ENCODE measurements at places on chromosomes 13 and 19.
A peak's percentile ranks its signal among the peaks of the same experiment; 100 is the strongest.

GRCh38 chr13:100680131-100680530 is 5.5 kb upstream of the TMTC4 start:
- DNase-seq = no peak

- DNase-seq = no peak
These were observed 932 bp downstream of the FAM83E start for GRCh38 chr19:48613852-48614435.

- DNase-seq = no peak
These were observed 1.1 kb downstream of the ZNF625 start for GRCh38 chr19:12155324-12155860.

DNA sequence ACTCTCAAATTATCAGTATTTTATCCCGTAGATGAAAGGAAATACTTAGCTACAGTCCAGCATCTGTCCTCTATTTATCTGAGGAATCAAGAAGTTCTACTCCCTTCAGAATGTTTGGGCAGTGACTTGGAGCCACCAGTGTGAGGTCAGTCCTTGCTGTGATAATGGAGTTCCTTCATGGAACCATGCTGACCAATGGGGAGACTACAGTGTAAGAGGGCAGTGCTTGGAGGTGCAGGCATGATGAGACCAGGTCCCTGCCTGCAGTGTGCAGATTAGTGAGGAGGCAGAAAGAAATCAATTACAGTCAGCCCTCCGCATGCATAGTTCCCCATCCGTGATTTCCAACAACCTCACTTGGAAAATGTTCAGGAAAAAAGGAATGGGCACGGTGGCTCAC is at the start of gene C19orf18:
Gene C19orf18 (minus strand): TSS at position 101 of the 400 bp plus-strand sequence. CDS start 102 bp downstream, outside the sequence.
- DNase-seq = no peak

DNA sequence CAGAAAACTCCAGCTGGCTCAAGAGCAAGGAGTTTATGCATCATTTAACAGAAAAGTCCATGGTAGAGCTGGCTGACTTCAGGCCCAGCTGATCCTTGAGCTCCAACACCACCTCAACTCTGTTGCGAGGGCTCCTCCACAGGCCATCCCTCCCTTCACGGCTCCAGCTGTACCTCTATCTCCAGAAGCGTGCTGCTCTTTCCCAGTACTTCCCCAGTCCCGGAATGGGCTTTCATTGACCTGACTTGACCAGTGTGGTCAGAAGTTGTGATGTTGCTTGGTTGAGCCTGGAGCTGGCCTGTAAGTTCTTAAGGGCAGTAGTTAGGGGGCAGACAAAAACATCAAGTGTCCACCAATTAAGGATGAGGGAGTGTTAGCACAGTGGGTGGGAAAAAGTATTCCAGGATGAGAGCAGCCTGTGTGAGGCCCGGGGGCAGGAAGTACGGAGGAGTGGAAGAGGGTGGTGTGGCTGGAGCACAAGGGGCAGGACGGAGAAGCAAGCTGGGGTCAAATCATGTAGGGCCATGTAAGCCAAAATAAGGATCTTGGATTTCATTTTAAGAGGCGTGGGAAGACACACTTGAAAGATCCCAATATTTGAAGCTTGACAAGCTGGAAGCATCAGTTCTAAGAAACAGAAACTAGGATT is 24.0 kb downstream of the SKA3 start:
- DNase-seq = no peak

DNA sequence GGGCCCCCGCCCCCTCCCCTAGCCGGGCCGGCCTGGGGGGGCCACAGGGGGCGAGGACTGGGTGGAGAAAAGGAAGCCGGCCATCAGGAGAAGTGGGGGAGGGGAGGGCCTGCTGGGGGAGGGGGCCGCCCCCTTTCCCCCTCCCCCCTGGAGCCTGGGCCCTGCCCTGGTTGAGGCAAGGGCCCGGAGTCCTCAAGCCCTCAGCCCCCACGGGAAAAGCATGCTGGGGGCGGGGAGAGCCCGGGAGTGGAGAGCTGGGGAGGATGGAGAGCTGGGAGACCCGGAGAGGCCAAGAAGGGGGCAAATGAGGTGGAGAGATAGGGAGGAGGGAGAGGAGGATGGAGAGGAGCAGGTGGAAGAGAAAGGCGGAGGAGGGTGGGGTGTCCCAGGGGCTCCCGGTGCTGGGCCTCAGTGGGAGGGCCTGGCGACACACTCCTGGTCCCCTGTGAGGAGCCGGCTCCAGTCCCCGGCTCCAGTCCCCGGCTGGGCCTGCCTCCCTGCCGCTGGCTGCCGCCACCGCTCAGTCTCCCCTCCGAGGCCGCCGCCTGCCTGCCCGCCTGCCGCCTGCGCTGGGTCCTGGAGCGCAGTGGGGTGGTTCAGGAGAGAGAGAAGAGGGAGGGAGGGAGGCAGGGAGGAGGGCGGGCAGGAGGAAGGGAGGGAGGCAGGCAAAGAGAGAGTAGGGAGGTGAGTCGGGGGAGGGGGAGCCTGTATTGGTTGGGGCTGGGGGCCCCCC is at the start of gene GRIK5:
Gene GRIK5 (minus strand): TSS at position 588 of the 733 bp plus-strand sequence. CDS start 4,436 bp downstream, outside the sequence.
- no peak for DNase-seq

GRCh38 chr19:44662691-44663385 is 8.4 kb upstream of the CEACAM19 start:
- DNase-seq = no peak

GRCh38 chr19:51503896-51504295 is 2.3 kb upstream of the SIGLEC12 start:
- no peak for DNase-seq

DNA sequence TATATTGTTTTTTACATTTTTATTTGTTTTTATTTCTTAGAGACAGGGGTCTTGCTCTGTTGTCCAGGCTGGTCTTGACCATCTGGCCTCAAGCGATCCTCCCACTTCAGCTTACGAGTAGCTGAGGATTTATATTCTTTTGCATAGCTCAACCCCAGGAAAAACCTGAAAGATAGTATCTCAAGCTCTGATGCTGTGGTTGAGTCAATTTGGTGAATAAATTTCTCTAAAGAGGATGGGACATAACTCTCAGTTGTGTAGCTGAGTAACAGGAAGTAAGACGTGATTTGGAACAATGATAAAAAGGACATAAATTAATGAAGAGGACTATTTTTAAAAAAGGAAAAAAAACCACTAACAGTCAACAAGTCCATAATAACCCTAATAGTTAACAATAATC is 79.8 kb upstream of the TNFSF11 start:
- no peak for DNase-seq

DNA sequence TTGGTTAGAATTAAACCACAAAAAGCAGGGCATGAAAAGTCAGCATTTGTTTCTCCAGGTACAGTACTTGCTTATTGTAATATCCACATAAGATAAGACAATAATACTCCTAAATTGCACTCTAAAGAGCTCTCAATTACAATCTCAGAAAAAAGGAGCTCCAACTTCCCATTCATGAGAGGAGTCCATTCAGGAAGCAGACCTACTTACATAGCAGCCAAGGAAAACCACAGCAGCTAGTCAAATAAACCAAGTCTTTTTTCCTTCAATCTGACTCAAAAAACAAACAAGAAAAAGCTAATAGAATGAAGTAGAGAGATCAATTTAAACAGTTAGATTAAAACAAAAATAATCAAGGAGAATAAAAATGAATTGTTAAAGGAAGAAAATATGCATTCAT is 885.2 kb upstream of the SLITRK6 start:
- no peak for DNase-seq

DNA sequence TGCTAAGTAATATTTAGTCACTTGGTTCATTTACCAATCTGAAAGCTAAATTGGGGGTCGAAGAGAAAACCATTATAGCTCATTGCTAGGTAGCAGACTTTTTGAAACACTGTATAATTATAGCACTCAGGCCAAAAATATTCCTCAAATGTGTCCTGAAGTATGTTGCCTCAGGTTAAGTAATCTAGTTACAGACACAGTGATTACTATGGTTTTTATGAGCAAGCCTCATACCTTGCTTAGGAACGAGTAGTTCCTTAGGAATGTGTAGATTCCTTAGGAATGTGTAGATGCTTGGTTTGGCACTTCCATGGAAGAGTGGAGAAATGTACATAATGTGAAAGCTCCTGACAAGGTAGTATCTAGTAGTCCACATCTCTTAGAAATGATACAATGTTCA is 387.5 kb downstream of the LMO7 start:
- DNase-seq = no peak

DNA sequence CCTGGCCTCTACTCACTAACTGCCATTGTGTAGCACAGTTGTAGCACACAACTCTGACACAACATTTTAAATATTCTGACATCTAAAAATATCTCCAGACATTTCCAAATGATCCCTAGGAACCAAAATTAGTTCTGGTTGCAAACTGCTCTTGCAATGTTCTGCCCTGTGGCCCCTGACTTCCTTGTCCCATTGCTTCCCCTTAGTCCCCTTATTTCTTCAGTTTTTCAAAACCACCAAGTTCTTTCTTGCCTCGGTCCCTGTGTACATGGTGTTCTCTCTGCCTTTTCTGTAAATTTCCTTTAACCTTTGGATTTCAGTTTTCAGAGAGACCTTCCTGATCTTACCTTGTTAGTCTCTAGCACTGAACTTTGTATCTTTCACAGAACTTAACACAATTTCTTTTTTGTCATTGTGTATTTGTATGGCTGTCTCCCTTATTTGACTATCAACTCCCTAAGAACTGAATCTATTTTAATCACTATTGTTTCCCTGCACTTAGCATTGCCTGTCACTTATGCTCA is 87.6 kb upstream of the MLNR start:
- DNase-seq = no peak

- no peak for DNase-seq
These were observed 1148.6 kb upstream of the PRR20A start for GRCh38 chr13:55992145-55992544.

DNA sequence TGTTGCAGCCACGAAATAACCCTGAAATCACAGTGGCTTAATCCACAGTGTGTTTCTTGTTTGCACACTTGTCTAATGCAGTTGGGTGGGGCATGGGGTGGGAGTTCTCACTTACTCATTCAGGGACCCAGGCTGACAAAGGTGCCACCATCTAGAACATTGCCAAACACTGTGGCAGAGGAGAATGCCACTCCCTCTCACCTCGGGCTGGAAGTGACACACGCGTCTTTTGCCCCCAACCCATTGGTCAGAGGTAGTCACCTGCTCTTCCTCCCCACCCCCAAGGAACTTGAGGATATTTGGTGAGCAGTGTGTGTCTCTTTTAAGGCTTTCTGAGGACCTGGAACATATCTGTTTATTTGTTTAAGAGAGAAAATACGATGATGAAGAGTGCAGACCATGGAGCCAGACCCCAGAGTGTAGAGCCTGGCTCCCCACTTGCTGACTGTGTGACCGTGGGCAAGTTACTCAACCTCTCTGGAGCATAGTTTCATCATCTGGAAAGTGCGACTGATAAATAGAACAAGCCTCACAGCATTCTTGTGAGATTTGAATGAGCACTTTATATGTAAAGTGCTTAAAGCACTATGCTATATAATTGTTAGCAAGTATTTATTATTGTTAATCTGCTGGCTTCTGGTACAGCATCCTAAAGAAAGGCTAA is 17.4 kb downstream of the GPR183 start:
- DNase-seq = peak; percentile 35

GRCh38 chr13:85659493-85659892 is 139.7 kb downstream of the SLITRK6 start:
- DNase-seq = no peak

DNA sequence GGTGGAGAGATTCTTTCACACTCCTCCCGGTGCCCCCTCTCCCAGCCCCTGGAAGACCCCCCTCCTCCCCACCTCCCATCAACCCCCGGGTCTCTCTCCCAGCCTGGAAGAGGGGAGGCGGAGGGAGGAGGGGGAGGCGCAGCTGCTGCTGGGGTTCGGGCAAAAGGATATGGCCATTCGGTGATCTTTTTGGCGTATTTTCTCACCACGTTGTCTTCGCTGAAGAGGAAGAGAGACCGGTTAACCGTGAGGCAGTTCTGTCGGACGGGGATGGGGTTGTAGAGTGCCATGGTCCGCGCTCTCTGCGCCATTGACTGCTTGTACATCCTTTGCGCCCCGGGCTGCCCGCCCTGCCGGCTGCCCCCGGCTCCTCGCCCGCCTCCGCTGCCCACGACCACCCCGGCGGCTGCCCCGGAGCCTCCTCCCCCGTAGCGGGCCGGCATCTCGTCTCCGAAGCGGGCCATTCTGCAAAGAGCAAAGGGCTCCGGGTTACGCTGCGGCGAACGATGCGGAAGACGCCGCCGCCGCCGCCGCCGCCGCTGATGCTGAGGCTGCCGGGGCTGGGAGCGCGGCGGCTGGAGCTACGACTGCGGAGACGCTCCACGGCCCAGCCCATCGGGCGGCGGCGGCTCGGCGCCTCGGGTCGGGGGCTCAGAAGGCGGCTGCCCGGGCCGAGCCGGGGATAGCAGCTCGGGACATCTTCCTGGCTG is 363 bp downstream of the CACNA1A start:
- DNase-seq = no peak

- no peak for DNase-seq
These were observed 4.4 kb upstream of the PLEKHF1 start for GRCh38 chr19:29660835-29661234.

DNA sequence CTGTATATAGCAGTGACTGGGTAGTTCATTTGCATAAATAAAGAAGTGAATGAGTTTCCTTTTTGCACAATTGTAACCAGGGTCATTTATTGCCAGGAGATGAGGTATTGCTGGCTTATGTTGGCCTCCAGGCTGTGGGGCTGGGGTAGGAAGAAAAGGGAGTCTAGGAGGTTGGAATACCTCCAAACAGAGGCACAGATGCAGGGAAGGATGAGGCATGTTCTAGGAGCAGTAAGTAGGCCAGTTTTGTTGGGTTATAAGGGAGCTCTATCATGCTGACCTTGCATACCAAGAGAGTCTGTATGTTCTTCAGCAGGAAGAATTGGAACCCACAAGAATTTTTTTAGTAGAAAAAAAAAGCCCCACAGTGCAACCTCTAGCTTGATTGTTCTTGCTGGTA is 17.2 kb upstream of the CYSLTR2 start:
- DNase-seq = no peak

DNA sequence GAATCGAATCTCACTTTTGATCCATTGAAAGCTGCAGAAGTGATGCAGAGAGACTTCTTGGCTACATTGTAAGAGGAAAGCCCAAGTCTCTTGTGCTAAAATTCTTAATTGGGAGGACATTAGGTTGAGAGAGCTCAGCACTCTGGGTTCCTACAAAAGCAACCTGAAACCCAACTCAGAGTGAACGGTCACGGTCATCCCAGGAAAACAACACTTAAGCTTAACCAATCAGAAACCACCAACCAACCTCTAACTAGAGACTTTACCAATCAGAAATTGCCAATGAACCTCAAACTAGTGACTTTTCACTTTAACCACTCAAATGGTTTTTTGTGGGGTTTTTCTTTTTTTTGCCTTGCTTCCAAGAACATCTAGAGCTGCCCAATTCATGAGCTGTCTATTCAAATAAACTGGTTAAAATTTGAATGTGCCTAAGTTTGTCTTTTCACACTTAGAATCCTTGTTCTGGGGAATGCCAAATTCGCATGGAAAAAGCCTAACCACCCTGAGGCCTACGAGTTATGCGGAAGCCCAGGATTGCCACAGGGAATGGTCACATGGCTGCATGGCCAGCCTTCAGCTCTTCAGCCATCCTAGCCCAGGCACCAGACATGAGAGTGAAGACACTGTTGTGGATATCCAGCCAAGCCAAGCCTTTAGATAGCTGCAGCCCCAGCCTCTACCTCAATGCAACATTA is 17.8 kb upstream of the CLN5 start:
- DNase-seq = no peak

DNA sequence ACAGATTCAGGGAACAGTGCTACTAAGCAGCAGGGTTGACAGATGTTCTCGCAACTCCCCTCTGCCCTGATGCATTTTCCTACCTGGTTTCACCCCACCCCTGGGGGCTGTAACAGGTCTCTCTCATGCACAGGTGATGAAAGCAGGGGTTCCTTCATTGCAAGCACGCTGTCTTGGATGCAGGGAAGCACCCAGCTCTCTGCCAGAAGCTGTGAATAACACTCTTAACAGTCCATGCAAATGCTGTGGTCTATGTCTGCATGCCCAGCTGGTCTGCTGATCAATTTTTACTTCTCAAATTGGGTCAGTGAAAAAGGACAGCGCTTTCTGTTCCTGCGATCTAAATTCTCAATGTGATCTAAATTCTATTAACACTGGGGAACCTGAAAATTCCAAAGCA is 246.3 kb upstream of the TSHZ3 start:
- no peak for DNase-seq
